AG04450 (cell line): ENCODE measurements at places on chromosomes 1 and 21. TPM values are rescaled to one million over a fixed set of nuclear protein-coding genes. Genes with fewer than 3 reads are reported as not detected.
A peak's percentile ranks its signal among the peaks of the same experiment; 100 is the strongest.

Gene CD1E
- polyA plus RNA-seq, result not detected in 2 replicates

Gene PADI4
- polyA plus RNA-seq, result not detected in 2 replicates

Gene COL8A2
- 1.5 and 1.6 TPM in 2 replicates for polyA plus RNA-seq

Gene FCRL6
- not detected in 2 replicates for polyA plus RNA-seq

Gene KCNE2
- polyA plus RNA-seq, result not detected in 2 replicates

Gene CELA3A
- not detected in 2 replicates for polyA plus RNA-seq

DNA sequence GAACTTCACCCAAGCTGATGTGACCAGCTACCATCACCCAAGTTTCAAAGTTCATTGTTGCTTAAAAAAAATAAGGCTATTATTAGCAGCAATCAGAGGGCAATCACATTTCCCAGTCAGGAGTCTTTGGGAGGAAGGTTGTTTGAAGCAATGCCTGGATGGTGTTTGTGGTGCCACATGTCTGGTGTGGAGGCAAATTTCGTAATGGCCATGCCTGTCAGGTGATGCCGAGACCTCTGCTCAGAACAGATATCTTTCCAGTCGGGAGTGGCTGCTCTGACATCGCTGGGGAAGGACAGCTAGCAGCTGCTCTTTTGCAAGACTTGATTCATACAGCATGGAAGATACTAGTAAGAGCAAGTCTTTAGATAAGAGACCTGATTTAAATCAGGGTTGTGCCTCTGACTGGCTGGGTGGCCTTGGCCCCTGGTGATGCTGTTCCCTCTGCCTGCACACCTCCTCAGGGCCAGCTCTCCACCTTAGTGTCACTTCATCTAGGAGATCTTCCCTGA lies 187.8 kb upstream of the JUN start:
- no peak for DNase-seq

DNA sequence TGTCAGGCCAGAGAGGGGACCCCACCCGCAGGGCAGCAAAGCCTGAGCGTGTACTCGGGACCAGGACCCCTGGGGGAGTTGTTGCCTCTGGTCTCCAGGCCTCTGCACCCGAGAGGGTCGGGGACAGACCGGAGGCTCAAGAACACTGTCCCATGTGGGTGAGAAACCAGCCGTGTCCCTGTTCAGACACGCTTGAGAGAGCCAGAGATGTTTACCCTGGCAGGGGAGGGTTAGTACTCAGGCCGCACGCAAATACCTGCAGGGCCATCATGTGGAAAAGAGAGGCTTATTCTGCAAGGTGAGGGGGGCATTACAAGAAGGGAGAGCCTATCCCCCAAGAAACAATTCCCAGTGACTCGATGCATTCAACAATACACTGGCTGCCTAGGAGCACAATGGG lies 74.0 kb upstream of the ARHGEF16 start:
- DNase-seq, result no peak

DNA sequence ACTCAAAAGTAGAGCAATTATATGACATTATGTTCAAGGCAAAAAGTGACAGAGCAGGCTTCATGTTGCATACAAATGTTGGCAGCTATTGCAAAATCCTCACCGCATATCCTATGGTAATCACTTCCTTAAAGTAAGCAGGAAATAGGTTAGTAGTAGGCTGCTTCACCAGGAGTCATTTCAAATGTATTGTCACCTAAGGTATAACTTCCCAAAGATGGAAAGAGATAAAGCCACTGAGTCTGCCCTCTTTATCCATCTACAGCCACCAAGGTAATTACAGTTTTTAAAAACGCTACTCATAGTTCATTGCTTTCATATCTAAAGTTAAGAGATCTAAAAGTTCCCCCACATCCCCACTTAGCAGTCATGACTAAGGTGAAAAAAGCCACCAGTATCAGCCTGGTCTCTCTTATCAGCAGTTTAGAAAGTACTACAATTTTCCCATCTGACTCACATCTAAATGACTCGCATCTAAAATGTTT lies 31.6 kb upstream of the UBE2U start:
- DNase-seq, result no peak

DNA sequence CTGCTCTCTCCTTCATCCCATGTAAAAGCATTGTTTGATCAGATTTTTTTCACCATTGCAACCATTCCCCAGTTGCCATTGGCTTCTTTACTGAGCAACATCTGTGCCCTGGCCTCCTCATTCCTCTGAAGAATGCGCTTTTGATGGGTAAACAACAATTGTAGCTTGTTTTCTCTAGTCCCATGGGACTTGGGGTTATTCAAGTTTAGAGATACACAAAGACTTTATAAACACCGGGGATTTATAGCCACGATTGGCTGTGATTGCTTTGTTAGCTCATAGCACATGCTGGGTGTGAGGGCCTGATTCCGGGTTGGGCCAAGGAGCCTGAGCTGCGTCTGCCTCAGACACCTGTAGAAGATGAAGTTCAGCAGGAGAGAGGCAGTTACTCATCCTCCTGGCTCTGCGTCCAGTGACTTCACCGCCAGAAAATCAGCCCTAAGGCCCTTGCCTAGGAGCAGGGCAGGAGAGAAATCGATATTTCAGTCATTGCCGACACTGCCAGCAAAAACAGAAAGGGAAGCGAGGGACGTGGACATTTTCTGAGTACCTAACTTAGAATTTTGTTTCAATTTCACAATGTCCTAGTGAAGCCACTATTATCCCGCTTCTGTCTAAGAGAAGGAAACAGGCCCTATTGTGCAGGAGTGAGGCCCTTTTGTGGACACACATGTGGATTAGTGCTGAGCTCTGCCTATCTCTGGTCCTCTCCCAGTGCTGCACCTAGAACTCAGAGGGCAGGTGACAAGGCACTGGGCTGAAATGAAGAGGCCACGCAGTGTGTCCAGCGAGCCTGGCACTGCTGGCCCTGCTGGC lies 159.8 kb upstream of the USP24 start:
- DNase-seq, result no peak

DNA sequence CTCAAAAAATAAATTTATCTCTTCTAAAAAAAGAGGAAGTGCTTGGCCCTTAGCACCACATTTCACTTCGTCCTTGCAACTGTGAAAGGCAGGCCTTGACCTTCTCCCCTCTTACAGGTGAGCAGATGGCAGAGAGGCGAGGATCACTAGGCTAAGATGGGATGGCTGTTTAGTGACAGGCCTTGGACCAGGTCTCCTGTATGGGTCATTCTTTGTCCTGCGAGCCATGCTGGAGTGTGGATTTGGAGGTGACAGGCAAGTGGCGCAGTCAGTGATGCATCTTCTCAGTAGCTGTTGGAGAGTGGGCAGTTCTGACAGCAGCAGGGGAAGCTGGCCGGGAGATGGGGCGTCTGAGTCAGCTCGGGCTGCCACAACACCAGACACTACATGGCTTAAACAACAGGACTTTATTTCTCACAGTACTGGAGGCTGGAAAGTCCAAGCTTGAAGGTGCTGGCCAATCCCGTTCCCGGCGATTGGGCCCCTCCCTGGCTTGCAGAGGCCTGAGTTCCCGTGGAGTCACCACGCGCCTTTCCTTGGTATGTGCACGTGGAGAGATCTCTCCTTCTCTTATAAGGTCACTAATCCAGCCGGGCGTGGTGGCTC lies 16.5 kb downstream of the SLC27A3 start:
- peak; percentile 23 for DNase-seq

DNA sequence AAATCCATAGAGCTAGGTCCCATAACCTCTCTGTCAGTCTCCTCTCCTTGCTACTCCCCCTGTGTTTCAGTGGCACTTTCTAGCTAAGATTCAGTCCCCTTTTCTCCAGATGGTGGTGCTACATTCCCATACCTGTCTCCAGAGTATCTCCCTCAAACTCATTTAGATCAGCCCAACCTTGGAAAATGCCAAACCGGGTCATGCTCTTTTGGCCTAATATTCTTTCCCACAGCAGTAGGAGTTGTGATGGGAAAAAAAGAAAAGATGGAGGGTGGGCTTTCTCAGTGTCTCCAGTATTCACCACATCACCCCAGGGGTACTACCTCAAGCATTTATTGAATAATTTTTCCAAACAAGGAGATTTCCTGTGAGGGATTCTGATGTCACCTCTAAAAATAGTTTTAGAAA lies 3.2 kb upstream of the RXFP4 start:
- no peak for DNase-seq

GRCh38 chr1:67434491-67434890 lies 4.3 kb upstream of the SERBP1 start:
- no peak for DNase-seq

DNA sequence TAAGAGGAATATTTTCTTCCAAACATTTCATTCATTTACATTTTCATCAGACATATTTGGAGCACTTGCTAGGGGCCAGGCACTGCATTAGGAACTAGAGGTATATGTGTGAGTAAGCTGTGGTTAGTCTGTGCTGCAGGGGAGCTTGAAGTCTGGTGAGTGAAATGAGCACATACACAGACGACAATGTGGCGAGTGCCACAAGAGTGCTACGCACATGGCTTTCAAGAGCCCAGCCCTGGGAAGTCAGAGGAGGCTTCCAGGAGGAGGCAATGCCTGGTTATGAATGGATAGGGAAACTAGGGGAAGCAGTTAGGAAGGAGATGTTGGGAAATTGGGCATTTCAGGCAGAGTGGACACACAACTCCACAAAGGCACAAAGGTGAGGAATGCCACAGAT lies 171.8 kb downstream of the IER5 start:
- no peak for DNase-seq

GRCh38 chr1:24177161-24177560 lies 9.9 kb downstream of the IFNLR1 start:
- DNase-seq, result no peak

GRCh38 chr1:39422614-39423013 lies 68.8 kb upstream of the BMP8A start:
- no peak for DNase-seq

GRCh38 chr1:60224523-60224922 lies 151.0 kb upstream of the C1orf87 start:
- no peak for DNase-seq

GRCh38 chr1:167455786-167456446 lies 62.4 kb downstream of the CD247 start:
- DNase-seq, result no peak

GRCh38 chr1:91557826-91558225 lies 57.2 kb downstream of the CDC7 start:
- no peak for DNase-seq

- DNase-seq, result no peak
Measured at GRCh38 chr1:245730801-245731200, 576.0 kb downstream of the KIF26B start.

- no peak for DNase-seq
Measured at GRCh38 chr21:35548904-35549615, 500.0 kb upstream of the RUNX1 start.

GRCh38 chr1:173202424-173203145 lies 4.5 kb downstream of the TNFSF4 start:
- DNase-seq, result peak; percentile 74

DNA sequence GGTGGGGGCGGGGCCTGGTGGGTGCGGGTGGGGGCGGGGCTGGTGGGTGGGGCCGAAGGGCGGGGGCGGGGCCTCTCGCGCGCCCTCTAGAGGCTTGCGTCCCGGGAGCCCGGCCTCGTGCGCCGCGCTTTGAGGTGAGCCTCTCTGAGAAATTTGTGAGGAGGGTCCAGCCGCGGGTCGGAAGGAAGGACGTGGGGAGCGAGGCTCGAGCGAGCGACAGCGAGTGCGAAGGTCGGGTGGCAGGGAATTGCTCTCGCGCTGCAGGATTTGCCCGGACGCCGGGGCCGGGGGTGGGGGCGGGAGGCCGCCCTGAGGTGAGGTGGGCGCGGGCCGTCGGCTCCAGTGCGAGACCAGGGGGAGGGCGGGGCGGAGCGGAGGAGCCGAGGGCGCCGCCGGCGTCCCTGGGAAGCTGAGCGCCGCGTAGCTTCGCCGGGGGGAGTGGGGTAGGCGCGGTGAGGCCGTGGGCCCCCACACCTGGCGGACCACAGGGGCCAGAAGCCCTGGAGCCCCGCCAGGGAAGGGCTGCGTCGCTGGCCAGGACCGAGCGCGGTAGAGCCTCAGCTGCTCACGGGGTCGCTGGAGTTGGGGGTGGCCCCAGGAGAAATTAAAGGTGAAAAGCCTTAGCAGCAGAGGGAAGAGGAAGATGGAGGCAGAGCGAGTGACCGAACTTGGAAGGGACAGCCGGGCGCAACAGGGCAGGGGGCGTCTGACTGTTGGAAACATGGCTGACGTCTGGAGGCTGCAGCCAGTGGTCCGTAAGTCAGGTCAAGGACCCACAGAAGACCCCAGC lies 754 bp upstream of the LSS start:
- DNase-seq, result no peak

DNA sequence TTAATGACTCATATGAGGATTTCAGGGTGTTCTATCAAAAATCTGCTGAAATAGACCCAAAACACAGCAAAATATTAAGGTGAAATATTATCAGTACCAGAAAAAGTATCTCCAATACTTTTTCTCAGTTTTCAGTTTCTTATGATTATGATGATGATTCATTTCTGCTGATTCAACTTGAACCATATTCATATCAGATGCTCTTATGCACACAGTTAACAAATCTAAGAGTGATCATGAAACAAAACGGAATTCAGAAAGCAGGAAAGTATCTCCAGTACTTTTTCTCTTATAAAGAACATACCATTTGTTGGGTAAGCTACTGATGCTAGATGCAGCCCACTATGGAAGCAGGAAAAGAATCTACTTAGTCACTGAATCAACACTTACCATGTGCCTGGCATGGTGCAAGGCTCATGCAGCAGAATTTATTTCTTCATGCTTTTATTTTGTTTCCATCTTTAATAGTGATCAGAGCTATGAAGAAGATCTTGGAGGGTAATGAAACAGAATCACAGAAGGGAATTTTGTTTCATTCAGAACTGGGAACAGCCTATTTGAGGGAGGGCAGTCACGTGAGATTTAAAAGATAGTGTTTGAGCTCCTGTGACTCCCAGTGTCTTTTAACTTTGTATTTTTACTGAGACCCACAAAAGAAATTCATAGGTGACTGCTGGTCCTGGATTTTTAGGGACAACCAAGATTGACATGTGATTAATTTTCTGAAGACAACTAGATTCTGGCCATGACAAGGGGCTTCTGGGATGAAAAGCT lies 480.6 kb downstream of the SETD4 start:
- no peak for DNase-seq

DNA sequence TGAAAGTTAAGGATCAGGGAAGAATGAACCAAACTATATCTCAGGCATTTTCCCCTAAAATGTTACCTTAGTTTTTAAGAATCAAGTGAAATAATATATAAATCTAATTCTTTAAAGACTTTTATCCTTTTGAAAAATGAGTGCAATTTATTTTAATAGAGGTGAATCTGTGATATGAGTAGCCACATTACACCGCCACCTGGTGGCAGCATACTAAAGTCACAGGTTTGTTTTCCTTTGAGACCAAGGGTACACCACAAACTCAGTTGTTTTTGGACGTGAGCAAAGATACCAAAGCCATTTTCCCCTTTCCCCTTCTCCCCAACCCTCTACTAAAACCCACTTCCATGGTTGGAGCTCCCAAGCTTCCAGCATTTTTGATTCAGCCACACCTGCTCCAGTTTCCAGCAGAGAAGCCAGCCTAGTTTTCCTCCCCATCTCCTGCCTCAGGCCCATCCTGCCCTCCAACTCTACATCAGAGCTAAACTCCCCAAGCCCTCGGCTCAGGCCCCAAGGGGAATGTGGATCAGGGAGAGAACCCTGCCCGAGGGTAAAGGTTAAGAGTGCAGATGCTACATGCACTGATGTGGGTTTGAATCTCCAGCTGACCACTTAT lies 22.9 kb upstream of the LDLRAP1 start:
- peak; percentile 39 for DNase-seq

- DNase-seq, result no peak
Measured at GRCh38 chr1:23599125-23599524, 39.8 kb upstream of the ID3 start.
